ENCODE measurements at places on chromosomes 7 and 10.
A peak's percentile ranks its signal among the peaks of the same experiment; 100 is the strongest.

- no peak for DNase-seq
These were observed 222.4 kb downstream of the RPS24 start for GRCh38 chr10:78255796-78256638.

- no peak for DNase-seq
These were observed 56.9 kb upstream of the ADGRA1 start for GRCh38 chr10:133030781-133031180.

DNA sequence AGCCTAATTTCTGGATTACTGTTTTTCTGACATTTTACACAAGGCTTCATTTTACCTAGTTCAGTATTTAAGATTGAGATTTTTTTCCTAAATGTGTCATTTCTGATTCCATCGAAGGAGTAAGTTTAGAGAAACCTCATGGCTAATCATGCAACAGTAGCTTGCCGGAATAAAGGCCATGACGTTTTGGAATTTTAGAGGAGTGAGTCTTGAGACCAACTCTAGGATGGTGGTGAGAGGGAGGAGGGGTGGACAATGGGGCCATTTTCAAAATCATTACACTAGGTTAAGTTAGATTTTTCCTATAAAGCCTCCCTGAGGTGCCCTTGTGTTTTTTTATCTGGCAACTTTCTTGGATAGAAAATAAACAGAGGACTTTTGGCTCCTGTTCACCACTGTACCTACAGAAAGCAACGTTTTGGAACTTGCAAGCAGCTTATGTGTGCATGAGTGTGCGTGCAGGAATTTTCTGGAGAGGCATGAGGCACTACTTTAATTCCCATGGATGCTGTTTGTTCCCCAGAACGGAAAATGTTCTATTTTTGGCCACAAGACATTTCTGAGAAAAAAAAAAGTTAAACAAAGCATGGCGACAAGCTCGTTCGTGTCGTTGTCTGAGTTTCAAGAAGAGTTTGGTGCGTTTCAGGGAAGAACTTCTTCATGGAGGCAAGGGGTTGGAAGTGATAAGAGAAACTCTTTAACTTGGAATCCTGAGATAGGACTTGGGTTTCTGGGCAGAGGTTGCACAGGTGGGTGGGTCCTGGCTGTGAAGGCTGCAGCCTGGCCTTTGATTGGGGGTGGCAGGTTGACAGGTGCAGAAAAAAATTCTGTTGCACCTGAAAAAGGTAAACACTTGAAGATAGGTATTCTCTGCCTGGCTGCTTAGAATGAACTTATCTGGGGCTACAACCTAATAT, 178.1 kb downstream of the PTEN start:
- DNase-seq: no peak

DNA sequence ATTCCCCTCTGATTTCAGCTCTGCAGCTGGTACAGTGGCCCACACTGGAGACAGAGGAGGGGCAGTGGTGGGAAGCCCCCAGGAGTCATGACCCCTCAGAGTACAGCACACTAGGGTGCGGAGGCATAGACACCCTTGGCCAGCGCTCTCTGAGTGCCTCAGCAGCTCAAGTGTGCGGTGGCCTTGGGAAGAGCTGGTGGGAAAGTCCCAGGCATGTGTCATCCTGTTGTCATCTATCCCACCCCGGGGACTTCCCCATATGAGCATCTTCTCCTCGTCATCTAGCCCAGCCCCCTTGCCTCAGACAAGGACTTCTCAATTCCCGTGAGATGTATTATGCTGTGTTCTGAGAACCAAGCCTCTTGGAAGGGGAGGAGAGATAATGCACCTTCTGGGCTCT, 15.6 kb upstream of the PPIF start:
- no peak for DNase-seq

DNA sequence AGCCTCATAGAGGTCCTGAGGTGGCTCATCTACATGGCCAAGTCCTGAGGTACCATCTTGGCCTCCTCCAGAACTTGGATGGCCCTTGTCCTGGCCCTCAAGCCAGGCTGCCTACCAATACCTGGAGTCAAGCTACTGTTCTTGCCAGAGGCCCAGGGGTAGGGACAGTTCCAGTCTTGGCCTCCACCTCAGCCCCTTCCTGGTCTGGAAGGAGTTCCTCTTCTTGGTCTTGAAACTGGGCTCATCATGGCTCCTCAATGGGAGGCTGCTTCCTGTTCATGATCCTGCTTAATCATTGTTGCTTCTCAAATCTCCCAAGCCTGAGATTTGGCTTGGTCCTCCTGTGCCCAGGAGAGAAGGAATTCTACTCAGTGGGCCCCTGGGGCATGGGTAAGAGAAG, 3.9 kb downstream of the HPS6 start:
- no peak for DNase-seq

GRCh38 chr7:151435971-151436370, 4.0 kb downstream of the CRYGN start:
- DNase-seq: no peak

DNA sequence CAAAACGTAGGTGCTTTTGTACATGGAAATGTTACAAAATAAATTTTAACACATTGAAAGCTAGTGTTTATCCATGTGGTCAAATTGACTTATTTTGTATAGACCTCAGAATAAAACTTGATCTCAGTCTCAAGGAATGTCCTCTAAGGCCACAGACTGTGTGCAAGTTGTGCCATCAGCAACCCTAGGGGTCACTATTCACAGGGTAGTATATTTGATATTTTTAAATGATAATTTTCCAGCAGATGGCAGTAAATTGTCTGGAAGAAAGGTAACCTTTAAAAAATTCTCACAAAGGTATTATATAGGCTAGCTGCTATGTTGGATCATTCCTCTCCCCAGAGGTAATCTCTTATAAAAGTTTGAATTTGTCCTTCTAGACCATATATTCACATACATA, 12.9 kb upstream of the SNX10 start:
- DNase-seq: no peak

GRCh38 chr7:48097521-48098231, 8.6 kb downstream of the UPP1 start:
- no peak for DNase-seq

DNA sequence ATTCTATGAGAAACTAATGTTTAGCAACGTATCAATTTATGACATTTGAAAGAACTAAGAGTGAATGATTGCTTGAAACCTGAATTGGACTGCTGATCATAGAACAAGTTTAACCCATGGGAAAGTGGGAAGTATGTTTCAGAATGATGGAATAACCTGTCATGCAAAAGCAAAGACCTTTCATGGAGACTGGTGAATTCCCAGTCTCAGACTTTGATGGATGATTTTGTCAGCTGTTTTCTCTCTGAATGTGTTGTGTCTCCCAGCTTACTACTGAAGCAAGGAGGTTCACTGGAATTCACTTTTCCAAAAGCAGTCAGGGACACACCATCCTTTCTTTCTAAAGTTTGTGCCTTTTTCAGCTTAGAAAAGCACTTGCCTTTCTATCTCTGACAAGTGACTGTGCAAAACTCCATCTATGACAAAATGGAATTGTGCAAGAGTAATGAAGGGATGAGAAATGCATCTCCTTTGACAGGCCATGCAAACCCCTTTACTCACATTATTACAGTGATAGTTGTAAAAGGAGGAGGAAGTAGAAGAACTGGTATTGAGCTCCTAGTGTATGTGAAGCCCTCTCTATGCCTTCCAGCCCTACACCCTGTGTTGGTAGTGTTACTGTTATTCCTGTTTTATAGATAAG, 176.1 kb downstream of the PRKG1 start:
- DNase-seq: no peak

GRCh38 chr7:42174391-42174912, 62.6 kb downstream of the GLI3 start:
- DNase-seq: no peak

DNA sequence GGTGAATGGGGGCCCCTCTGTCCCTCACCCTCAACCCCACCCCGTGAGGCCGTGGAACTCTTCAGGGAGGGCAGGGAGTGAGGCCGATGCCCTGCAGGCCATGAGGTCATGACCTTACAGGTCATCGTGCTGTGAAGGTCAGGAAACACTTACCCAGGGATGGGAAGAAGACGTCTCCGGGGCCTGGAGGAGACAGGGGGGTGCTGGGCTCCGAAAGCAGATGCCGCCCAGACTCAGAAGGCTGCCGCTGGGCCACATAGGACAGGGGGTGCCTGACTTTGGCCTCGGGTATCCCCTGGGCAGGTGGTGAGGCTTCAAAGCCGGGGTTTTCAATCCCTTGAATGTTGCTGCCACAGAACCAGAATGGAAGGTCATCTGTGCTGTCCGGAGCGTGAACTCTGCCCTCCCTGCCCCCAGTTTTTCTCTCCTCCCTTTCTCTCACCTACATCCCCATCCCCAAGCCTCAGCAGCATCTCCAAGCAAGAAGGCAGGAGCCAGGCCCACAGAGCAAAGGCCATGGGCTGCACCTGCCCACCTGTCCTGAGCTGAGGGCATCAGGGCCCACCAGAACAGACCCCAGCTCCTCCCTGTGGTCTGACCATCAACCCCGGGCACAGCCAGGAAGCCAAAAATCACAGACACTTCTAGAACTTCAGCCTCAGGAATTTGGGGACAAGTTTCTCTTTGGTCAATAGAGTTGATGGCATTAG, 21.6 kb downstream of the VSIR start:
- DNase-seq: no peak

GRCh38 chr10:7891634-7892033, 73.3 kb downstream of the TAF3 start:
- DNase-seq: no peak

DNA sequence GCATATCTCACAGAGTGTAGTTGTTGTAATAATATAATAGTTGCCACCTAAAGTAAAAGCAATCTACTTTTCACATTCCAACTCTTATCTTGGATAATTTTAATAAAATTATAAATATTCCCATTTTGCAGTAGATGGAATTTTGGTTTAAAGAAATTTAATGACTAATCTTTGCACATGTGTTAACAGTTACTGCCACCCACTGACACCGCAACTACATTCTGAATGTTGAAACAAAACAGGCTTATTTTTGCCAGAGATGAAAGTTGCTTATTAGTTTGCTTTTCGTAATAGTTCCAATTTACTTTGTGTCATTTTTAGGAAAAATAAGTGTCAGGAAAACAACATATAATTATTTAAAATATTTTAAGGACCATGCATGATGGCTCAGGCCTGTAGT, 557.5 kb upstream of the PCDH15 start:
- no peak for DNase-seq

DNA sequence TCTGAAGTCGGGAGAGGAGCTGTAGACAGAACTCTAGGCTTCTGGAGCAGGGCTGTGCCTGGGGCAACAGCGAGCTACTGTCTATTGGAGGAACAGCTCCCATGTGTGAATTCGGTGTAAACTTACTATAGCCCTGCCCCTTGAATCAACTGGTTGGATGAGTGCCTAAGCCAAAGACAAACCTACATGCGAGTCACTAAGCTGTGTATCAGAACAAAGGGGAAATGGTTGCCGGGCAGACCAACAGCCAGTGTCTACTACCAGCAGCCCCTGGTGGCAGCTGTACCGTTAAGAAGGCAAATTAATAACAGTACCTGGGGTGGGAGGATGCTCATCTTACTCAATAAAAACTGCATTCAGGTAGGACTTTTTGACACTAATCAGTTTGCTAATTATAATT, 343.6 kb downstream of the ACTR3B start:
- DNase-seq: no peak

DNA sequence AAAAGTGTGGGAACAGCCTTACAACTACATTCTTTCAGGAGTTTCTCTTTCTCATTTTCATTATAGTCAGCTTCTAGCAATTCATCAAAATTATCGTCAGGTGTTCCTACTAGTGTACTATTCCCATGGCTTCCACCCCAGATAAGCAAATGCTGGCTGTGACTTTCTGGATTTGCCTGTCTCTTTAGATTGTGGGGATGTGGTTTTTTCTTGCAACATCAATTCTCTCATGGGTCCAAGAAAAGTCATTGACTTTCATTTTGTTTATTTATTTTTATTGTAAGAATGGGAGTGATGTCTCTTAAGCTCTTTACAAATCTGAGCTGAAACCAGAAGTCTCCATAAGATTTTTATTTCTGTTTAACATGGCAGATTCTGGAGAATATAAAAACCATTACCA, 349.7 kb upstream of the SEMA3C start:
- DNase-seq: no peak

- peak; percentile 27 for DNase-seq
These were observed 59.4 kb downstream of the ST7 start for GRCh38 chr7:117012696-117013095.

DNA sequence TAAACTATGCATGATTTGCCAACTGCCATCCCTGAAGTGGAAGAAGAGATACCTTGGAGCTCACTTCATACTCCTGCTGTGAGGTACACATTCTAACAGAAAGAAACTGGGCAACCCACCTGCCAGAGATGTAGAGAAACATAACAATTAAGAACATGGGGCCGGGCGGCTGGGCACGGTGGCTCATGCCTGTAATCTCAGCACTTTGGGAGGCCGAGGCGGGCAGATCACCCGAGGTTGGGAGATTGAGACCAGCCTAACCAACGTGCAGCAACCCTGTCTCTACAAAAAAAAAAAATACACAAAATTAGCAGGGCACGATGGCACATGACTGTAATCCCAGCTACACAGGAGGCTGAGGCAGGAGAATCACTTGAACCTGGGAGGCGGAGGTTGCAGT, 402.6 kb upstream of the ANKRD30A start:
- DNase-seq: no peak

DNA sequence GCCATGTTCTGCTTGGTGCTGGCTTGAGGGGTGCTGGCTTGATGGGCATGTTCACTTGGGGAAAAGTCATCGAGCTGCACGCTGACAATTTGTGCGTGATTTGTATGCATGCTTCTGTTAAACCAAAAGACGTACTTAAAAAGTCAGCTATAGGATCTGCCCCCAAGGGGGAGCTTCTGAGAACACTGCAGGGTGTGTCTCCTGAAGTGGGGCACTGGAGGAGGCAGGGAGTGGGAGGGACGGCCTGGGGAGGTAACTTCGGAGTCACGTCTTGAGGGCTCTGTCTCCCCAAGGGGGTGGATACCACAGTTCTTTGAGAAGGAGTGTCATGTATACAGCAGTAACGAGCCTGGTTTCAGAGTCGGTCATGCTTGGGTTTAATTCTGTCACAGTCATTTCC, 406.5 kb downstream of the PLXNA4 start:
- DNase-seq: no peak

All from naive thymus-derived CD8-positive, alpha-beta T cell (primary cell).